Activated CD8-positive, alpha-beta memory T cell treated with anti-CD3 and anti-CD28 coated beads, Interleukin-2, amount 50 U/mL, for 4 hours (primary cell): ENCODE measurements at places on chromosomes 5 and 9.

DNA sequence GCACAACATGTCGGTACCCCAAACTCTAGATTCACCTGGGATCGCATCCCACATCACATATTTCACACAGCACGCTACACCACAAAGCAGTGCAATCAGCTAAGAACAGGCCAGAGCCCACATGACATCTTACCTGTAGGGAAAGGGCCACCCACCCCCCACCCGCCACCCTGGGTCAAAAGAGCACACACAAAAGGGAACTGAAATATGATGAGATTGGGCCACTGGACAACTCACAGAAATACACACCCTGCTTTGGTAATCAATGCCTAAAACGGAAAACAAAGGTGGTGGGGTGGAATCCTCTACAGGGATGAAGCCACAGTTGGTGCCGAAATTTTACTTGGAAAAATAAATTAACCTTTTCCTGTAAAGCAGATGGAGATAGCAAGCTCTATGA, 13.1 kb downstream of the RETREG1 start:
- no peak for DNase-seq

DNA sequence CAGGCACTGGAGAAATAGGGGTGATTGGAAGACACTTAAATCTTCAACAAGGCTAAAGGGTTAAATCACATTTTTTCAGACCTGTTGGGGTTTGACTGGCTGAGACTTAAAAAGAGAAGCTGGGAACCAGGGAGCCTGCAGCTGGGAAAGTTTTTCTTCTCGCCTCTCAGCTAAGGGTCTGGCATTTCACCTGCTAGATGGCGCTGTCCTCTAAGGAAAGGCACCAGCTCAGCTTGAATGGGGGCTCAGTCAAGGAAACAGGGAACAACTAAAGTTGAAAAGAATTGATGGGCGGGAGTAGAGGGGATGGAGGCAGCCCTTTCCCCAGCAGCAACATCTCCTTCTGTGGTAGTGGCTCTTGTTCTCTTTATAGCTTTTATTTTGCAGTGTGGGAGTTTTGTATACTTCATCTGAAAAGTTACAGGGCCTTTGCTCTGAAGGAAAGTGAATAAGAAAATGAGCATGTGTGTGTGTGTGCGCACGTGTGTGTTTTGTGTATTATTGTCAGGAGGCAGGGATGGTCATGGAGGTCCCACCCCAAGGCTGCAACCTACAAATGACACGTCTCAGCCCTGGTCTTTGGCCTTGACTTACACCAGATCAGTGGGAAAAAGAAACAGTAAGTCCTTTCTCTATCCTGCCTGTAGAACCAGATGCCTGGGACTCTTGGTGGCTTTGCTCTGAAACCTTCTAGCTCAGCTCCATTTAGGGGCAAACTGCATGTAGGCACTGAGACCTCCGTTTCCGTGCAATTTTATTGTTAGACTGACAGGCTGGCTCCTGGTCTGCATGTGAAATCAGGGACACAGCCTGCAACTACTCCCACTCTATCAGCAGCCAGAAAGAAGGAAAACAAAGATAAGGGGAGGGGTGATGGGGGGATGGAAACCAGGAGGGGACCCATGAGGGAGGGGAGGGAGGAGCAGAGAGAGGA, 316.2 kb upstream of the CLINT1 start:
- DNase-seq, result peak; percentile 54

GRCh38 chr5:176601901-176602482, 8.0 kb downstream of the GPRIN1 start:
- DNase-seq, result no peak

GRCh38 chr5:156109317-156110023, 217.5 kb upstream of the SGCD start:
- DNase-seq, result no peak

DNA sequence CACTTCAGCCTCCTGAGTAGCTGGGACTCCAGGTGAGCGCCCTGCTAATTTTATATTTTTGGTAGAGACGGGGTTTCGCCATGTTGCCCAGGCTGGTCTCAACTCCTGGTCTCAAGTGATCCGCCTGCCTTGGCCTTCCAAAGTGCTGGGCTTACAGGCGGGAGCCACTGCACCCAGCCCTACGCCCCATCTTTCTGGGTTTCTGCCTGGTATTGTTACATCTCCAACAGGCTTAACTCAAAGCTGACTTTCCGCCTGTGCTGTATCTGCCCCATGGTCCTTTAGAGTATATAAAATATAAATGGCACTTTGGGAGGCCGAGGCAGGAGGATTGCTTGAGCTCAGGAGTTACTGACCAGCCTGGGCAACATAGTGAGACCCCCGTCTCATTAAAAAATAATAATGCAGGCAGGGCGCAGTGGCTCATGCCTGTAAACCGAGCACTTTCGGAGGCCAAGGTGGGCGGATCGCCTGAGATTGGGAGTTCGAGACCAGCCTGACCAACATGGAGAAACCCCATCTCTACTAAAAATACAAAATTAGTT, 36.5 kb upstream of the GLDC start:
- no peak for DNase-seq

GRCh38 chr5:158878227-158878626, 221.5 kb downstream of the EBF1 start:
- no peak for DNase-seq

- no peak for DNase-seq
These were observed 20.6 kb downstream of the UNC5A start for GRCh38 chr5:176830995-176831423.
